ENCODE measurements at places on chromosomes 2 and 18.

DNA sequence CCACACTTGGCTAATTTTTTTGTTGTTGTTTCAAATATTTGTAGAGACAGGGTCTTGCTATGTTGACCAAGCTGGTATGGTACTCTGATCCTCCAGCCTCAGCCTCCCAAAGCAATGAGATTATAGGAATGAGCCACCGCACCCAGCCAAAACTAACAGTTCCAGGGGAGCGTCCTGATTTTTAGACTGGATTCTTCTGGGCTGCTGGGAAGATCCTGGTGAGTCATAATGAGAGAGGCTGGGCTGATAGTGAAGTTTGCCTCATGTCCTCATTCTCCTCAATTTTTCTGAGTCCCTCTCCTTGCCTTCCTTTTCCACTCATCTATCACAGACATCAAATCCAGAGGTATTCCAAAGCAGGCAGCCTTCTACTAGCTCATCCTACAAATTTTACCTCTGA lies 81.3 kb downstream of the VSNL1 start:
- no peak for DNase-seq

DNA sequence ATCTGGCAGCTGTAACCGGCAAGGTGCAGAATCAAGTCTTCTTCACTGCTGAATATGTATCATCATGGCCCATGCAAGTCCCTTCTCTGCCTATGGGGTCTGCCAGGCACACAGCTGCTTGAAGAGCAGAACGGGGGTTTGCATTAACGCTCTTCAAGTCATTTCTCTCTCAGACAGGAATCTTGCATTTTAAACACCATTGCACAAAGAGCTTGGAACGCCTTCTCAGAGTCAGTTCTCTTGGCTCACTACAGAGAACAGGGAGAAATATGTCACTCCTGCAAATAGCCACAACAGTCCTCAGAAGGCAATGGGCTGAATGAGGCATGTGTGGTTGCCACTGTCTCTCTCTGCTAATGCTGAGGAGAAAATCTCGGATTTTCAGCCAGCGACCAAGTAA lies 2173.5 kb upstream of the PIK3C3 start:
- no peak for DNase-seq

DNA sequence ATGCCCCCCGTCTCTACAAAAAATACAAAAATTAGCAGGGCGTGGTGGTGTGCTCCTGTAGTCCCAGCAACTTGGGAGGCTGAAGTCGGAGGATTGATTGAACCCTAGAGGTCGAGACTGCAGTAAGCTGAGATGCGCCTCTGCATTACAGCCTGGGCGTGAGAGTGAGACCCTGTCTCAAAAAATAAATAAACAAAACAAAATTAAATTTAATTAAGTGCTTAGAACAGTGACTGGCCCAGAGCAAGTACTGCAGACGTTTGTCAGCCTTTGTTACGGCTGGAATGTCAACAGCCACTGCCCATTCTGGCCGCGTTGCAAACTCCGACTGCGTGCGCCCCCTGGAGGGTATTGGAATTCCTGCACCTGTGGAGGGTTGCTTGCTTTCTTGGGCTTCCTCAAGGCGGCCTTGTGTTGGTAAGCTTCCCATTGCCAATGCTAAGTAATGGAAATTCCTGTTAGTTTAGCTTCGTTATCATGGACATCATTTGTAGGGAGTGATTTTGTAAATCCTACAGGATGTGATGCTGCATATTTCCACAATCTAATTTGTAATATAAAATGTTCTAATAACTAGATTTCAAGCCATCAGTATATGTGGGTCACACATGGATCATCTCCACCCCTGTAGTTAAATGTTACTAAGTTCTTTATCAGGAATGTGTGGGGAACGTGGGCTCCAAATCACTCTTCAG lies 15.9 kb upstream of the ATP6V1B1 start:
- no peak for DNase-seq

DNA sequence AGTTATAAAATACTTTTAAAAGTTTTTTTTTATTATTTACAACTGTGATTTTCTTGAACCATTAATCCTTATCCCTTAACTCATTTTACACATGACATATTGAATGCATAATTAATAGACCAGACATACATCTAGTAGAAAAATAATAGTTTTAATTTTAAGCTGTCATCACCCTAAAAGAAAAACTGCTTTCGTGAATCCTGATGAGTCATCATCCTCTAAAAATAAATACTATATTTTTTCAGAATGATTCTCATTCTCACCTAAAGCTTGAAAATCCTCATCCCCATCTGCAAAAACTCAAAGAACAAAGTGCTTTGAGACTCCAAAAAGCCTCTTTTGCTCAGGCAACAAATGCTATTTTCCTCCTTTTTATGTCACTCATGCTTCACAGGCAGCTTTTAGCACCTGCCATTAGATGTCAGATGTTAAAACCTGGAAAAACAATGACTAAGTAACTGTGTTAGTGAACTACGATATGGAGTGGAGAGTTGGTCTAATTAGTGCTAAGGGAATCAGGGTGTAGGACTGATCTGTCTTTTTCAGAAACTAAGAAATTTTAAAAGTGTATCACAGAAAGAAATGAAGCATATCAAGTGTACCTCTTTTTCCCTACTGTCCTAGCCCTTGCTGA lies 297.6 kb downstream of the TMX3 start:
- no peak for DNase-seq

GRCh38 chr2:191032588-191033429 lies 18.8 kb upstream of the STAT1 start:
- DNase-seq: no peak

GRCh38 chr18:77114415-77115191 lies 18.0 kb downstream of the MBP start:
- peak; percentile 65 for DNase-seq

DNA sequence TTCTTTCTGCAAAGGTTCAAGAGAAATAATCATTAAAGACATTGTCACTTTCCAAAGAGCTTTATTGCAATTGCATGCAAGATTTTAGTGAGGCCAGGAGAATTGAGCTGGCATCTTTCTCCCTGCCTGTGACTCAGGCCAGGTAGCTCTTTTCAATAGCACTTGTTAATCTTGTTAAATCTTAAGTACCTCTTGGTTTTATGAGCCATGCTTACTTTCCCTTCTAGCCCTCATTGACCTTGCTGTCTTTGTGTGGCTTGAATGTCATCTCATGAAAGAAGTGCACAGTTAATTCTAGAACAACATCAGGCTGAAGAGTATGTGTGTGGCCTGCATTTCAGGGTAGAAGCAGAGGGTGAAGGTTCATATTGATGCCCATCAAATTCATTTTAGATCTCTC lies 14.8 kb upstream of the LGALSL start:
- no peak for DNase-seq

GRCh38 chr2:221439761-221440479 lies 132.2 kb downstream of the EPHA4 start:
- DNase-seq: no peak

- DNase-seq: peak; percentile 95
Observed at GRCh38 chr18:3453540-3454364, 3.8 kb downstream of the TGIF1 start.

- DNase-seq: peak; percentile 21
Observed at GRCh38 chr2:97011977-97012569, 25.7 kb upstream of the FAM178B start.

- DNase-seq: no peak
Observed at GRCh38 chr18:22433956-22434355, 16.2 kb upstream of the CTAGE1 start.

DNA sequence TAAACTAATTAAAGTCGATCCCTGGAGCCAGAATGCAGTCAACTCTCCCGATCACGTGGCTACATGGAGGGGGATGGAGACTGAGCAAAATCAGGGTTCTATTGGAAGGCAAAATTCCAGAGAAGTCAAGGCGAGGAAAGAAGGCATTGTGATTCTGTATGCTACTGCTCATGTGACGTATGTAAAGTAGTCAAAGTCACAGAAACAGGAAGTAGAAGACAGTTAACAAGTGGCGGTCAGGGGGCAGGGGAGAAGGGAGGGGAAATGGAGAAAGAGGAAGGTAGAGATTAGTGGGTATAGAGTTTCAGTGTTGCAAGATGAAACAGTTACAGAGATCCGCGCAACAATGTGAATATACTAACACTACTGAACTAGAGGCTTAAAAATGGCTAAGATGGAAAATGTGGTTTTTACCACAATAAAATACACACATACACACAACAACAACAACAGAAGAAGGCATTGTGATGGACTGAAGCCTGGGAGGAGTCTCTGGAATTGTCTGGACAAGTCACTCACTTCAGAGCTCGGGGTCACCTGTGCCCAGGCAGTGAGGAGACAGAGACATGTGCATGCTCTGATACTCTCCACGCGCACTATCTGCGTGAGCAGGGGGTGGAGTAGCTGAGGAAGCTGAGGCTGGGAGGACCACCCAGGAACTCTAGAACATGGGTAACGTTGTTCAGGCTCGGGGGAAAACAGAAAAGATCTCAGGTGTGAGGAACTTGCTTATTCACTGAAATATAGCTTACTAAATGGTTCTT lies 89.9 kb upstream of the CDCA7 start:
- no peak for DNase-seq

DNA sequence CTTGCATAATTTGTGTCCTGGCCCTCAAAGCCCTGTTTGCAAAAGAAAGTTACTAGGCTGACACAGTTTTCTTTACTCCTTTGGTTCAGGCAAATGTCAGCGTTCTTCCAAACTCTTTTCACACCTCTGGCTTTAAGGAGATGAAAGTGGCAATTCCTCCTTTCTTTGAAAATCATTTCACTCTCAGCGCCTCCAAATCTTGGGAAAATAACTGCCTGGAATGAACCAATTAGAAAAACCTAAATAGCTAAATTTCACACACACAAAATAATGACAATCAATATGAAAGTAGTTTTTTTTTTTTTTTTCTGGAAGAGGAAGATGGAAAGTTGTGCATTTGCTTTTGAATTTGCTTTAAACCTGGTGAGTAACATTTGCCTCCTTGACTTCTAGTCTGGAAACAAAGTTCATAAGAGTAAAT lies 1.7 kb downstream of the MEIS1 start:
- no peak for DNase-seq

DNA sequence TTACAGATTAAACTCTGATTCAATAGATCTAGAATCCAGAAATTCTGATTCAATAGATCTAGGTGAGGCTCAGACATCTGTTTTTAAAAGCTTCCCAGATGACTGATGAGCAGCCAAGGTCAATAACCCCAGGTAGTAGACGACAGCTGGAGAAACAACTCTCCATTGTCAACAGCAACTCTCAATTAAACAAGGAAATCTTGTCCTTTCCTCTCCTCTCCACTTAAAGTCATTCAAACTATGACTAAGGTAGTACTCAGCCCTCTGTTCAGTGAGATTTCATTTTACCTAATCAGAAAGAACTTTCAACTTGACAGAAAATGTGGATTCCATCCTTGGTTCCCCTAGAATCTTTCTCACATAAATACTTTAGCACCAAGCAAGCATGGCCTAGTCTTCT lies 94.6 kb upstream of the SCG2 start:
- DNase-seq: no peak

GRCh38 chr2:47274054-47274782 lies 119.1 kb upstream of the STPG4 start:
- DNase-seq: peak; percentile 58

DNA sequence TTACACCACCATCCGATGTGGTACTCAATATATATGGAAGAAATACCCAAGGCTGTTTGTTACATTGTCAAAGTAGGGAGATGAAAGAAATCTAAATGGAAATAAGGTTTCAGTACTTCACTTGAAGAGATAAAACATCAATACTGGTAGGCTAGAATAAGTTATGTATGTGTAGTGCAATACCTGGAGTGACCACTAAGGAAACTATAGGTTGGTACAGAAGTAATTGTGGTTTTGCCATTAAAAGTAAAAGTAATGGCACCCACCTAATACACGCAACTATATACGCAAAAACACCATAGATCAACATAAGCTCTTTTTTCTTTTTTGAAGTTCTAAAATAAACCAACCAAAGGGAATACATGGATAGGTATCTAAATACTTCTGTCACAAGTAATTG lies 143.2 kb upstream of the KYNU start:
- DNase-seq: no peak

DNA sequence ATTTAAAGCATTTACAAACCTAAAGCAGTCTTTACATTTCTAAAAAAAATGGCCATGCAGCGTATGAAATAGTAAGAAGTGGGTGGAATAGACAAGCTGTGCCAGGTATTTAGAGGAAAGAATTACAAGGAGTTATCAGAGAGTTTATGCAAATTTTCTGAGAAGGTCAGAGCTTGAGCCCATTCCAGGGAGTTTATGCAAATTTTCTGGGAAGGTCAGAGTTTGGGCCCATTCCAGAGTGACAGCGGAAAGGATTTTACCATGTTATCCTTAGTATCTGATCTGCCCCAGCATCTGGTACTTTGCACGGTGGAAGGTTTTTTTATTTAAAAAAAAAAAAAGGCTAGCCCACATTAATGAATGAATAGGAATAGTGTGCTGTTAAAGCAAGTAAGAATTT lies 1.4 kb upstream of the DOK6 start:
- DNase-seq: no peak

GRCh38 chr2:84492571-84492970 lies 23.7 kb upstream of the DNAH6 start:
- no peak for DNase-seq

- DNase-seq: no peak
Observed at GRCh38 chr2:96102596-96103186, 13.7 kb downstream of the ADRA2B start.

GRCh38 chr2:218125095-218125494 lies 733 bp upstream of the CXCR2 start:
- no peak for DNase-seq

- no peak for DNase-seq
Observed at GRCh38 chr2:65062843-65063825, 6.9 kb downstream of the CEP68 start.

GRCh38 chr2:53896864-53897263 lies 37.1 kb upstream of the GPR75 start:
- no peak for DNase-seq

DNA sequence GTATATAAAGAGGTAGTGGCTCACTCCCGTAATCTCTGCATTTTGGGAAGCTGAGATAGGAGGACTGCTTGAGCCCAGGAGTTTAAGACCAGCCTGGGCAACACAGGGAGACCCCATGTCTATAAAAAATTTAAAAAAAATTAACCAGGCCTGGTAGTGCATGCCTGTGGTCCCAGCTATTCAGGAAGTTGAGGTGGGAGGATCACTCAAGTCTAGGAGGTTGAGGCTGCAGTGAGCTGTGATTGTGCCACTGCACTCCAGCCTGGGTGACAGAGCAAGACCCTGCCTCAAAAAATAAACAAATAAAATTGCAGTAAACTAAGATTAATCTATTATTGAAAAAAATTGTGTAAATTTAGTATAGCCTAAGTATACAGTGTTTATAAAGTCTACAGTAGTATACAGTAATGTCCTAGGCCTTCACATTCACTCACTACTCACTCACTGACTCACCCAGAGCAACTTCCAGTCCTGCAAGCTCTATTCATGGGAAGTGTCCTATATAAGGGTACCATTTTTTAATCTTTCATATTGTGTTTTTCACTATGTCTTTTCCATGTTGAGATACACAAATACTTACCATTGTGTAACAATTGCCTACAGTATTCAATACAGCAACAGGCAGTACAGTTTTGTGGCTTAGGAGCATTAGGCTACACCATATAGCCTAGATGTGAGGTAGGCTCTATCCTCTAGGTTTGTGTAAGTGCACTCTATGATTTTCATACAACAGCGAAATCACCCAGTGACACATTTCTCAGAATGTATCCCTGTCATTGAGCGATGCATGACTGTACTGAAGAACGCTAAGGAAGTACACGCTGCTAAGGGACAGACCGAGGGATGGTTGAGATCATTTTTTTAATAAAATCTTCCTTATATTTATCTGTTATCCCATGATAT lies 10.4 kb upstream of the MAP4K3 start:
- no peak for DNase-seq
